HFF-Myc (cell line): ENCODE measurements at places on chromosomes 7 and 10.

- no peak for DNase-seq
Observed at GRCh38 chr10:95193944-95194343, at the start of gene ACSM6. Gene ACSM6 (plus strand): TSS chr10:95194238. CDS start chr10:95194486, 248 bp downstream.

DNA sequence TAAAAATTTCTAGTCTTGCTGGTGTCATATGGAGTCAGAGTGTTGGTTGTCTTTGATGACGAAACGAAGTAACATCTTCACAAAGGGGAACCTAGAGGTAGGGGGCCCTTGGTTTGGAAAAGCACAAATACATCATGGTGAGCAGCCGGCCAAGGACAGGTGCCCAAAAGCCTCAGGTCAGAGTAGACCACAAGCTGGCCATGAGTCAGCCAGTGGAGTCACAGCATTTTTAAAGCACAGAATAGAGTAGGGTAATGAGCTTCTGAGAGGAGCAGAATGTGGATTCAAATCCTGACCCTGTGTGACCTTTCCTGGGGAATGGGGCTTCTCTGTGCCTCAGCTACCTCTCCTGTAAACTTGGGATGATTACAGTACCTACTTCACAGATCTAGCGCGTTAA, 5.3 kb downstream of the CAMK2B start:
- DNase-seq, result no peak

DNA sequence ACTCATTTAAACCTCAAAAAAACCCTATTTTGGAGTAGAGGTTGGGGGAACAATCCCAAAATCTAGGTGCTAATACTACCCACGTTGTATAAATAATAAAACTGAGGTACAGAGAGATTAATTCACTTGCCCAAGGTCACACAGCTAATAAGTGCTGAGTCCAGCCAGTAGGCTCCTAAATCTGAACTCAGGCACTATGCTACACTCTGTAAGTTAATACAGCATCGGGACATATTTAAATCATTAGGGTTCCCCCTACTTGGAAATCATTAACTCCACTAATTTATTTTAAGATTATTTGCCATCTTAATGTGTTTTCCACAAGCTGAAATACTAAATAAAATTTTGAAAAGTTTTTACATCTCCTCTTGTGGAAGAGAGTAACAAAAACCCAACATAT, 24.2 kb downstream of the PIP4K2A start:
- no peak for DNase-seq

DNA sequence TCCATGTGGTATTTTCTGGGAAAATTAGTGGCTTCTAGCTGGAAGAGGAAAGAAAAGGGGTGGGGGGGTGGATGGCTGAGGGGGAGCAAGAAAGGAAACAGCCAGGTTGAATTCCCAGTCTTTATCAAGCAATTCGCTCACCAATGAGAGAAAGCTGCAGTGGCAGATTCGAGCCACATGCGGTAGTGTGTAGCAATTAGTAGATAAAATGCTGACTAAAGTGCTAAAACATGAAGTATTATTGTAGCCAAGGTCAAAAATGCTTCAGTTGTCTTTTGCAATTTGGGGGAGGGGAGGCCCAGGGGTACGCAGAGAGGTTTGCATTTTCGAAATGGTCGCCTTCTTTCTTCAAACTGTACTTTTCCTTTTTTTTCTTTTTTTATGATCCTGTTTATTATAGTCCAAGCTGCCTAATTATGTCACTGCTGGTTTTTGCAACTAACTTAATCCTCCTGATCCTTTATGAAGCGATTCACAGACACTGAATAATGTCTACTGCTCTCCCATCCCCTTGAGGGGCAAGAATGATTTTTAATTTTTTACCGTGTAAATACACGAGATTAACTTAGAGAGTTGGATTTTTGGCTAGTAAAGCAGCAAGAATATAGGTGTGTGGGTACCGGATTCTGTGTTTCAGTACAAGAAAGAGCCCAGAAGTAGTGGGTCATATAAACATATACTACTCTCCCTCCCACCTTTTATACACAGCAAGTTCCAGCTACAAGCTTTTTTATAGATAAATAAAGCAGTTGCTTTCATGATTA, 3.6 kb upstream of the ARID5B start:
- no peak for DNase-seq

DNA sequence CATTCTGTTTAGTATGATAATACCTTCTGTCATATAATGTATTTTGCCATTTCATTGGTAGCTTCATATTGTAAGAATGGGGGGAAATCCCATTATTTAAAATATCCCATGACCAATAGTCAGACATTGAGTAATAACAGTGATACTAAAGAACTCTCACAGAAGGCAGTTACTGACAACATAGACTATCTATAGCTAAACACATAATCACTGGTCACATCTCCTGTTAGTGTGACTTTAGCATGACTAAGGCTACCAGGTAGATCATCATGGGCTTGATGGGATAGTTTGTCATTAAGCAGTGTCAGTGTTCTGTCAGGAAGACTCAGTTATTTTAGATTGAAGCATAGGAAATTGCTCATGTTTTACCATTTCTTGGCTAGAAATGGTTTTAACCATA, 16.4 kb downstream of the OPN1SW start:
- DNase-seq, result no peak

DNA sequence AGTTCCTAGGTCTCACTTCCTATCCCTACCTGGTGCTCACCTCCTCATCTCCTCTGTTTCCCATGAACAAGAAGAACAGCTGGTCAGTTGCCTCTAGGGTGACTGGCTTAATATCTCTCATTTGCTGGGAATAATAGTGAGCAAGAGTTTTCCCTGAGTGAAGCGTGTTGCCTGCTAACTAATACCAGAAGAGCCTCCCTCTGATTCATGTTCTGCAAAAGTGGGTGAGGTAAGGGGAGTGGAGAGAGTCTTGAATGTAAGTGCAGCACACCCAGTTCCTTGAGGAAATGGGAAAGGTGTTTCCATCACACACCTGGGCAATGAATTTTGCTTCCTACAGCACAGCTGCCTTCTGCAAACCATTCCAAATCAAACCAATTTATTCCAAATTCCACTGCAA, 29.6 kb downstream of the FZD1 start:
- no peak for DNase-seq

DNA sequence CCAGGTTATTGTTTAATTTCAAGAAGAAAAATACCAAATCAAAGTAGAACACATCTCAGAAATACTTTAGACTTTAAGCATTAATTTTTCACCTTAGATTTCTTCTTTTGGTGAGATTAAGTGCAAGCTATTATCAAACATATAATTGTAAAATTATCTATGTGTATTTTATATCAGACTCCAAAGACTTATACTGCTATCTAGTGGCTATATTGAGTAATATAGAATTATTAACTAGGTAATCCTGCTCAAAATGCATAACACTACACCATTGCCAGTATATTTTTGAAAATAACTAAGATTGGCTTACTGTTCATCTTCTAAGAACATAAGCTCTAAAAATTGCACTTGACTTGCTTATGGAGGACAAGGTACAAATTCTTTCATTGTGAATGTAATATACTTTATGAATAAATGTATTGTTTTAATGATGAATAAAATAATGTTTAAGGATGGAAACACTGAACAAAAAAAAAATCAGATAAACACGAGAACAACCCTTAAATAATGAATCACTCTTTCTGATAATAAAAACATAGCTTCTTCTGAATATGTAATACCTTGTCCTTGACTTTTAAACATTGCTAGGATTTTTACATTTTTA, 86.7 kb upstream of the GNAI1 start:
- DNase-seq, result no peak

- DNase-seq, result no peak
Observed at GRCh38 chr7:159143780-159144757, 598 bp downstream of the VIPR2 start.

GRCh38 chr10:13847201-13847631, 260.5 kb downstream of the PRPF18 start:
- no peak for DNase-seq

DNA sequence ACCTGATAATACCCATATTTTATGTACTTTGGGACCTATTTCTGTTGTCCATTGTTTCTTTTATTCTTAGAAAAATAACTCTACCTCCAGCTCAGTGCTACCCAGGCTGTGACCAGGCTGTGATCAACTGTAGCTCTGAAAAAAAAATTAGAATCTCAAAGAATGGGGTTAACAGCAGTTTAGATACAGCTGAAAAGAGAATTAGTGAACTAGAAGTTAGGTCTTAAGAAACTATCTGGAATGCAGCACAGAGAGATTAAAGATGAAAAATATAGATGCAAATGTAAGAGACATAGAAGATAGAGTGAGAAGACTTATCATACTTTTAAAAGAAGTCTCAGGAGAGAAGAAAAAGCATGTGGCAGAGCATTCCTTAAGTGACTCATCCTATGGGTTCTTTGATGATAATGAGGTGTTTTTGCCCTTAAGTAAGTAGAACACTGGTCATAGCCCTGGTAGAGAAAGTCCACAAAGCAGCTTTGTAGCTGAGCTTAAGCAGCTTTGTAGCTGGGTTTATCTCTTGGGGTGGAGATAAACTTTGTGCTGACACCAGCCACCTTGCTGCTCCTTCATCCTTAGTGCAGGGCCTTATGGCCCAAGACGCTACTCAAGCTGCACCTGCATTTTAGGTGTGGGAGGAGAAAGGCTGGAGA, 27.3 kb upstream of the SFRP5 start:
- DNase-seq, result no peak

- DNase-seq, result no peak
Observed at GRCh38 chr10:120177330-120177729, 279.7 kb upstream of the PLPP4 start.

DNA sequence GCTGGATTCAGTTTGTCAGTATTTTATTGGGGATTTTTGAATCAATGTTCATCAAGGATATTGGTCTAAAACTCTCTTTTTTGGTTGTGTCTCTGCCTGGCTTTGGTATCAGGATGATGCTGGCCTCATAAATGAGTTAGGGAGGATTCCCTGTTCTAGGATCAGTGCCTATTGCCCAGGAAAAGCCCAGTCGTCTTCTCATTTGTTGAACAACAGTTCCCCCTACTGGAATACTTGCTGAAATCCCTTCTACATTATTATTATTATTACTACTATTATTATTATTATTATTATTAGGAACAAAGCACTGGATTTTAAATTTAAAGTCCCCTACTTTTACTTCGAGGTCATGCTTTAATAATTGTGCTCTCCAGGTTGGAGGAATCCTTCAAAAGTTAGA, 528.9 kb downstream of the MAGI2 start:
- peak; percentile 15 for DNase-seq

GRCh38 chr10:71339796-71340589, 20.9 kb downstream of the SLC29A3 start:
- no peak for DNase-seq

- DNase-seq, result no peak
Observed at GRCh38 chr7:140048138-140048537, 14.6 kb downstream of the PARP12 start.

GRCh38 chr7:128447941-128448564, 7.6 kb upstream of the HILPDA start:
- no peak for DNase-seq

DNA sequence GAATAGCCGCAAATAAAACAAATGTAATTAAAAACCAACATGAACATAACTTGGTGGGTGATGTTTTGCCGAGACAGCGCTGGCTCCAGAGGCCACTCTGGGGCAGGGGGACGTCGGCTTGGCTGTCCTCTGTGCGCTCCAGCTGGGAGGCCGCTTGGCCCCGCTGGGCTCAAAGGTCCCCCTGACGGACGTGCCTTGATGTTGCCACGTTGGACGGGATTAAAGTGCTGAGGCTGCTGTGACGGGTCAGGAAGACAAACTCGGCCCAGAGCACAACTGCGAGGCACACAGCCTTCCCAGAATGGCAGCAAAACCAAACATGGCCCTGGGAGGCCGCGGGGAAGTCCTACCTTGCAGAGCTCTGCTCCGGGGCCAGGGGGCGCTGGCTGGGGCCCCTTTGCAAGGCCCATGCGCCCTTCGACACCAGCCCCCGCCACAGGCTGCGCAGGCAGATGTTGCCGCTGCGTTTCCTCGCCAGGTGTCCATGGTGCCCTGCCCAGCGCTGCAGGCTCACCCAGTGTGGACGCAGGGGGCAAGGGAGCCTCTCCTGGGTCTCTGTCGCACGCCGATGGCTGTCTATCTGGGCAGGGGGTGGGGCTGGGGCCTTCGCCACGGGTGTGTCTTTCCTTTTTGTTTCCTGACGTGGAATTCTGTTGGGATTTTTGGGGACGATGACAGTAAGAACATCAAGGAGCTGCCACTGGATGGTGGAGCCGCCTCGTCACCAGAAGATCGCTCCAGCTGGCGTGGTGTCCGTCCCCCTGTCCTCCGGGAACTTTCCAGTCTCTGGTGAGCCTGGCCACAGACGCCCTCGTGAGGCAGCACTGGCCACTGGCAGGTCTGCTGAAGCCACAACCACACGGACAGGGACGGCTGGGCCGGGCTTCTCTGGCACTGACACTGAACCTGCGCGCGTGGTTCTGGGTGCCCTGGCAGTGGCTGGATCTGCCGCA, 99.6 kb upstream of the DIP2C start:
- no peak for DNase-seq

GRCh38 chr7:25194036-25194435, 34.2 kb downstream of the NPVF start:
- no peak for DNase-seq

DNA sequence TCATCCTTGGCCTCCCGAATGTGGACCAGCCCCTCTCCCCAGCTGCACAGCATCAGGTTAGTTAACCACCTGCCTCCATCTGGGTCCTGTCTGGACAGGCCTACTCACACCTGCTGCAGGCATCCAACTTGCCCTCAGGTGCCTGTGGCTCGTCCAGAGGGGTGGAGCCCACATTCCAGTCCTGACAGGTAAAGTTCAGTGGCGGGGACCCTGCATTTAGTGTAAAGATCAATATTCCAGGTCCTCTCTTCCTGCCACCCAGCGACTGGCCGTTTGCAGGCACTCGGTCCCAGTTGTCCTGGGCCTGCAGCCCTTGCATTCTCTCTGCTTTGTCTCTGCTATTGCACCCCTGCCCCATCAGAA, 15.0 kb downstream of the HTRA1 start:
- no peak for DNase-seq

DNA sequence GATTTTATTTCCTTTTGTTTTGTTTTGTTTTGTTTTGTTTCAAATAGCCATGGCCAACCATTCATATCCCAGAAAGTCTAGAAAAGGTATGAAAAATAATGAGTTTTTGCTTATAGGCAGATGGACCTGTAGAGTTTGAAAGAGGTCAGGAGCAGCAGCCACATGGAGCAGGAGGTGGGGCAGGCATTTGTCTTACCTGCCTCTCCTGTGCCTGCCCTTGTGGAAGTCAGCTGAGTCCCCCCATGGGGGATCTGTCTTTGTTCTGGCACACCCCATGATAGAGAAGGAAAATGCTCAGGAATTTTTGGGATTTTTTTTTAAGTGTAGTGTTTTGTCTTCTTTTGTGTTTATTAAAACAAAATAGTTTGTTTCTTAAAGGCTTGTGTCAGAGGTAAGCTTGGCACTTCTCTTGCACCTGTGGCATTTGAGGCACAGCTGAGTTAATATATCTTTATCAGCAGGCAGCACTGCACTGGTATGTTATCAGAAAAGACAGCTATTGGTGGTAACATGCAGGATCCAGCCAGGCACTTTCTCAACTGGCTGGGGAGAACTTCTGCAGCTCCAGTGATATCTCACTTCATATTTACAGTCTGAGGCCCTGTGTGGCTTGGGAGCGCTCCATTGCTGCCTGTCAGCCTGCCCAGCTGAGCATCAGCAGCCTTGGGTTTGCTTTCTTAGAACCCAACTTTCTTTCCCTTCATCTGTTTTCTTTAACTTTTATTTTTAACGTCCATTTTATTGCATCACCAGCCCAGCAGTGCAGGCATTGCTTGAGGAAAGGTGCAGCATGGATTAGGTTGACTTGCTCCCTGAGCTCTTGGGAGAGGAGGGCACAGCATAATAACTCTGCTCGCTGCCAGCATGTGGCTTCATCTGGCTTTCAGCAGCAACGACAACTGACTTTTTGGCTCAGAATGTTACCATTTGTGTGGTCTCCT, 44.4 kb downstream of the LRRC4 start:
- DNase-seq, result no peak
